ENCODE measurements at places on chromosomes 13 and 19.
A peak's percentile ranks its signal among the peaks of the same experiment; 100 is the strongest.

DNA sequence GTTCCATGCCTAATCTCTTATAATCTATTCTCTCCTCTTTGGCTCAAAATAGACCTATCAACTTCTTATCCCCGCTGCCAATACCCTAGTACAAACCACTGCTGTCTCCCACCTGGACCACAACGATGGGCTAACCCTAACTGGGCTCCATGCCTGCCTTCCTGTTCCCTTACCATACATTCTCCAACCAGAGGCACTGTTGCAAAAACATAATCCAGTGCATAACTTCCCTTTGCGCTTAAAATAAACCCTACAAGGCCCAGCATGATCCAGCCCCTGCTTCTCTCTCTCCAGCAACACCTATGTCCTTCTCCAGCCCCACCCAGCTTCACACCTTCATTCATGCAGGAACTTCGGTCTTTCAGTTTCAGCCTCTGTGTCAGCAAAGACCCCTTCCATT, 27.4 kb upstream of the CEBPA start:
- DNase-seq: no peak

GRCh38 chr13:28716511-28716910, 2.3 kb downstream of the SLC46A3 start:
- peak; percentile 99 for DNase-seq

DNA sequence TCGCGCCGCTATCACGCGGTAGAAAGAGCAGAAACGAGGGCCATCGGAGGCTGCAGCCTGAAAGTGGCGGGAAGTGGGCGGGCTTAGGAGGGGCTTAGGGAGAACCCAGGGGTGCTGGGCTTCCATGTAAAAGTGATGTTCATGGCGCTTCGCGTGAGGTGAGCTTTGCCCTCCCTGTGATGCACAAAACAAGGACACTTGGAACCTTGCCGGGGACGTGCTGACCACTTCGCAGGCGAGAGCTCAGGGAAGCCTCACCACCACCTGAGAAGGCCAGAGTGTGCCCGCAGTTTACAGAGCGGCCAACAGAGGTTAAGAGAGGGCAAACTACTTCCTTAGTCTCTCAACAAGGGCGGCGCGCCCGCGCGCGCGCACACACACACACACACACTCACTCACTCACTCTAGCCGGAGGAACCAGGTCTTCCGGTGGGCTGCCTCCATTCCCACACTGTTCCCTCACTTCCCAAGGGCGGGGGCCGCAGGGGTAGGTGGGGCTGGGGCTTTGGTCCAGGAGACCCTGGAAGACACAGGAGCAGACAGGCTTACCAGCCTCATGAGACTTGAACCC, 651 bp downstream of the GAPDHS start:
- DNase-seq: no peak

DNA sequence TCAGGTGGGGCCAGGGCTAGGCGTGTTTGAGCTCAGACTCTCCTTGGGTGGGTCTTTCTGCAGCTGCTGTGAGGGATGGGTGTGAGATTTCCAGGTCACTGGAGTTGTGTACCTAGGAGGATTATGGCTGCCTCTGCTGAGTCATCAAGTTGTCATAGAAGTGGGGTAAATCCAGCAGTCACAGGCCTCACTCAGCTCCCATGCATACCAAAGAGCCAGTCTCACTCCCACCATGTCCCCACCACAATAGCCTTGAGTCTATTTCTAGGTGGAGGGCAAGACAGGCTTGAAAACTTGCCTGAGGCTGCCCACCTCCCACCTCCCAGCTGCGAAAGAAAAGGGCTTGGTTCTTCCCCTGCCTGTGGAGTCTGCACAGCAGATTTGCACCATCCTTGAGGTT, 194.0 kb upstream of the PCDH17 start:
- DNase-seq: no peak

DNA sequence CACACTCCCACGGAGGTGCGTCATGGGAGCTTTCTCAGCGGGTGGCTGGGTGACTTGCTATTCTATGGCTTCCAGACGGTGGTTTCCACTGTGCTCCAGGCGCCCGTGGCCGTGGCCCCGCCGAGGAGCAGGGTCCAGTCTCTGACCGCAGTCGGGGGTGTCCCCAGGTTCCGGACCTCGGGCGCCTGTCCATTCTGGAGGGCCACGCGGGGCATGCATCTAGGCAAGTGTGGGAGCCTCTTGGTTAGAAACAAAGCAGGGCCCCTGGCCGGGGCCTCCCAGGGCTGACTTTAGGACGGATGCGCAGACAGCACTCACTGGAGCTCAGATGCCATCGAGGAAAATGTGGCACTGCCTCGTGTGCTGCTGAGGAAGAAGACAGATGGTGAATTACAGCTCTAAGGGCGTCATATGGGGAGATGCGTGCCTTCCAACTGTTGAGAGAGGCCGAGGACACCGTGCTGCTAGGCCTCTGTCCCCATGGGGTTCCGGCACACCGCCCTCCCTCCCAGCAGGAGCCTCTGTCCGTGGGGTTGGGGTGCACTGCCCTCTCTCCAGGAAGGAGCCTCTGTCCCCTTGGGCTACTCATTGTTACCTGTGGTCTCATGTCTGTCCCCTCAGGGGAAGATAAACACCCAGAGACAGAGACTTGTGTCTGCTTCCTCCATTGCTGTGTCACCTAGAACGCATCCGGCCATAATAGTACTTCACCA, 38.1 kb downstream of the TMEM255B start:
- no peak for DNase-seq

DNA sequence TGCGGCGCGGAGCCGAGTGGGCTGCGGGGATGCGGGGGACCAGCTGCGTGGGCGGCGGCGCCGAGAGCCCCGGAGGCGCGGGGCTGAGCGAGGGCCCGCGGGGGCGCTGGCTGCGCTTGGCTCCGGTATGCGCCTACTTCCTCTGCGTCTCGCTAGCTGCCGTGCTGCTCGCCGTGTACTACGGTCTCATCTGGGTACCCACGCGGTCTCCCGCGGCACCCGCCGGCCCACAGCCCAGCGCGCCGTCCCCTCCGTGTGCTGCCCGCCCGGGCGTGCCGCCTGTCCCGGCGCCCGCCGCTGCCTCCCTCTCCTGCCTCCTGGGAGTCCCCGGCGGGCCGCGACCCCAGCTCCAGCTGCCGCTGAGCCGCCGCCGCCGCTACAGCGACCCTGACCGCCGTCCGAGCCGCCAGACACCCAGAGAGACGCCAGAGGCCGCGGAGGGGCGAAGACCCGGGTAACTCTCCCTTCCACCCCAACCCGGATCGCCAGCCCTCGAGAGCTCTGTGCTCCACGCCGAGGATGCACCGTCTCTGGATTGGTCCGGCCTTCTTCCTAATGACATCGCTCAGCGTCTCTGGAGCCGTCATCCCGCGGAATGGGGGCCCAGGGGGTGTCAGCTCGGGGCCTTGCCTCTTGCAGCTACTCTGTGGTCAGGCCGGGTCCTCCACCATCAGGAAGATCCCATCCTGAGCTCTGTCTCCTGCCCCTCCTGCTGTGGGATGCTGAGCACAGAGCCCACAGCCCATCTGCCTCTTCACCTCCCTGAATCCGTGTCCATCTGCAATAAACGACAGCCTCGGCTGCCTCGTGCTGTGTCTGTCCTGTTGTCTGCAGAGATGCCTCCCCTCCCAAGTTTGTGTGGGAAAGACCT, 441 bp downstream of the INAFM1 start:
- DNase-seq: no peak

GRCh38 chr19:30593975-30594745, 222.0 kb downstream of the ZNF536 start:
- DNase-seq: no peak

GRCh38 chr19:52936151-52936953, 13.1 kb upstream of the ZNF888 start:
- no peak for DNase-seq

- peak; percentile 38 for DNase-seq
These were observed 648.3 kb upstream of the ARGLU1 start for GRCh38 chr13:107216046-107216755.

DNA sequence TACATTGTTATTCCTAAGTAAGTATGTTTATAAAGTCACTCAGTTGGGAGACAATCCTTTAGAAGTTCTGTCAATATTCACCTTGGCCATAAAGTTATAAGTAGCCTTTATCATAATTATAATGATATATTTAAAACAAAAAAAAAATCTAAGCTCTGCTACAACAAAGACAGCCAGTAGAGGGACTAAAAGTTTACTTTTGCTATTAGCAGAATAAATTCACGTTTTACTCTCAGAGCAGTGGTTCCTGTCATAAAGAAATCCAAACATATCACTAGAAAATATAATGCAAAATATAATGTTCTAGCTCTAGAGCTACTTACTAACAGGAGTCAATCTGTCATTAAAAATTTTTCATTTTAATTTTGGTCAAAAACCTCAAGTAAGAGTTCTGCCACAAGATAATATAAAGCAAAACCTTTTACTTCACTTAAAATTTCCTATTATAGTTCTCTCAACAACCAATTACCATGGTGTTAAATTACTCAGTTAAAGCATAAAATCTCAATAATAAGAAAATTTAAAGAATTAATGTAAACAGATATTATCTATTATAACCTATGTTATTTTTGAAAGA, 17.7 kb downstream of the INTS6 start:
- peak; percentile 17 for DNase-seq

DNA sequence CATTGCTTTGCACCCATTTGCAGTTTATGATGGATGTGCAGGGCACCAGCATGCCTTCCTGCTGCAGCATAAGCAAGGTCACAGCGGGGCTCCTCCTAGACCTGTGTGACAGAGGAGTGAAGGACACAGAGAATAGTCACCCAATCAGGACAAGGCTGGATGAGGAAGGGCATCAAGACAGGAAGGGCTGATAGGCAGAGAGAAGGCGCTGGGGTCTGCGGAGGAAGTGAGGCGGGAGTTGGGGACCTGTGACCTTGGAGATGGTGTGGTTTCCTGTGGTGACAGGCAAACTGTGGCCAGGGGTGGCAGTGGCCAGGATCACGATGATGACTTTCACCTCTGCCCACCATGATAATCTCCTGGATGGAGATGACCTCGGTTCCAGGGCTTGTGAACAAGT, 16.4 kb upstream of the KCTD15 start:
- no peak for DNase-seq

- no peak for DNase-seq
These were observed 40.3 kb downstream of the RCBTB2 start for GRCh38 chr13:48492470-48493065.

DNA sequence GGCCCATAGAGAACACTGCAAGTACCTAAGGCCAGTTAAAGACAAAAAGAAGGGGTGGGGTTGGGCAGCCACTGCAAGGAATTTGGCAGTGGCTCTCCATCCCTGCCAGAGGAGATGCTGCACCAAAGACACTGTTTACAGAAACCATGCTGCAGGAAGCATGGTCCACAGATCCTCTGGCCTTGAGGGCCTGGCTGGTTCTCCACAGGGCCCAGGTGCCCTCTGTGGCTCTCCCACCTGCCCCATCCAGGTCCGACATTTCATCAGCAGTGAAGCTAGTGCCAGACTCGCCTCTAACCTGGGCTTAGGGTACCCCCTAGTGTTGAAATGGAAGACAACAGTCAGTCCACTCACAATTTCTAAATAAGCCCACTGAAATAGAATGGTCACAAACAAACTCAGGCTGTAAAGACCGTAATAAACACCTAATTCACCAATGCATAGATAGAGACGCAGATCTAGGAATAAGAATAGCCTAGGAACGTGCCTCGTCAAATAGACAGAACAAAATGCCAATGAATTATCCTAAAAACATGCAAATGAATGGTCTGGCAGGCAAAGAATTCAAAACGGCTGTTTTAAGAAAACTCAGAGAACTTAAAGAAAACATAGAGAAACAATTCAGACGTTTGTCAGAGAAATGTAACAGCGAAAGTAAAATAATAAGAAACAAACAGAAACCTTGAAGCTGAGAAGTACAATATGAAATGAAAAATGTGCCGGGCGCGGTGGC, 23.3 kb downstream of the LYPD4 start:
- DNase-seq: peak; percentile 66

GRCh38 chr13:45626731-45627374, 11.3 kb upstream of the ERICH6B start:
- no peak for DNase-seq

GRCh38 chr19:15276620-15277215, 44.5 kb upstream of the EPHX3 start:
- peak; percentile 88 for DNase-seq
